Panc1 (cell line): ENCODE measurements at places on chromosomes 3 and 15. TPM values are rescaled to one million over a fixed set of nuclear protein-coding genes. Genes with fewer than 3 reads are reported as not detected.

DNA sequence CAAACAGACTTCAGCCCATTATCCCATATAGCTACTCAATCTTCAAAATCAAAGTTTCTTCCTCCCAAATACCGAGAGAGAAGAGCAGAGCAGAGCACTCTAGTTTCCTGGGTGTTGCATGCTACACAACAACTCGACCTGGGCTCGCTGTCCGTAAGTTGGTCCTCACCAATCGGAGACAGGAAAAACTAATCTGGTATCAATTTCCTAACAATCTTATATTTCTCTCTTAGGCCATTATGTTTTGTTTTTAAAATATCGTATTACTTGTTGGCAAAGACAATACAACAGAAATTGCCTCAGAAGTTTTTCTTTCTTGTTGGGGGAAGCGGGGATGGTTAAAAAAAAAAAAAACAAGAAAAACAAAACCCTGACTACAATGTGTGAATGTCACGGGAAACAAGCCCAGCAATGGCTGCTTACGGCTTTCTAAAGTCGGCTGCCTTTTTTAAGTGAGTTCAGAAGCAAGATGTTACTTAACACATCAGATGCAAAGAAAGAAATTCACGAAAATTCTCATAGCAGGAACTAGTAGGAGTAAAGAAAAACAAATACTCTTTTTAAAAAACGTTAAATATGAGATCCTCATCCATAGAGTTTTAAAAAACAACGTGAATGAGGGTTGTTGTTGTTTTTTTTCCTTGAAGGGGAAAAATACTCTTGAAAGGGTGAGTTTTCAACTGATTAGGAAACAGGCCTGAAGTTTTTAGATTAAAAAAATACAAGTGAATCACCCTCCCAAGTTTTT lies 1.9 kb downstream of the VGLL4 start:
- H3K36me3 ChIP-seq, result no peaks in the 10 kb centered on the region; the same call in none of the 2 replicates
- no peaks in the 10 kb centered on the region for H3K27me3 ChIP-seq
- H3K27ac ChIP-seq, result peak overlapping the region; percentile 99
- H3K4me3 ChIP-seq, result peak overlapping the region; percentile 86
- DNase-seq, result no peak

DNA sequence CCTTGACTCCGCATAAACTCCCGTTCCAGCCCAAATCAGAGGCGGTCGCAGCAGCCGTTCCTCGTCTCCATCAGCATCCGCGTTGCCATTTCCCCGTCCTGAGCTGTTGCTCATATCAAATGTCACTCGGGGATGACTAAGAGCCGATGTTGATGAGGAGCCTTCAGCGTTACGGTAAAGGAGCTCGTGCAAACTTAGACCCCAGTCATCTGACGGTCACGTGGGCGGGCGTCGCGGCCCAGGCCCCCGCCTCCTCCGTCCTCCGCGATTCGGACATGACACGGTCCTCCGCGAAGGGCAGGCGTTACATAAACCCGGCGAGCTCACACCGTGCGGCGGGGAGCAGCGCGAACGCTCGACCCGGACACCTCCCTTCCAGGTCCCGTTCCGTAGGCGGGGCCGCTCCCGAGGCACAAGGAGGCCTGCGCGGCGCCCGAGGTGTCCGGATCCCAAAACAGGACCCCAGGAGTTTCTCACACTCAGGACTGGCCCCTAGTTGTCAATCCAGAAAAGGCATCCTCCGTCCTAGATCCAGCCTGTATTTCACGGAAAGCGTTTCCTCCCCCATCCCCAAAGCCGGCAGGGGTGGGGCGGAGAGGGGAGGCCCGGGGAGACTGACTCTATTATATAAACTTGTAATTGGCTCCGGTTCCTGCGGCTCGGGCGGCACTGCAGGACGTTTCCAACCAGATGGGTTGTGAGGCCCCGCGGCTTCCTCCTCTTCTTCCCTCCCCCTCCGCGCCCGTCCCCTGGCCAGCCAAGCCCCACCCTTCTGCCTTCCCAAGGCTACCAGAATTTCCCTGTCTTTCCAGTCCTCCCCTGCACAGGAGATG lies 100.0 kb upstream of the IGF1R start:
- H3K27me3 ChIP-seq, result no peaks in the 10 kb centered on the region; the same call in 1 of the 2 replicates
- H3K27ac ChIP-seq, result peak overlapping the region; percentile 78
- peak; percentile 22 for DNase-seq
- peak overlapping the region; percentile 61 for H3K4me3 ChIP-seq

DNA sequence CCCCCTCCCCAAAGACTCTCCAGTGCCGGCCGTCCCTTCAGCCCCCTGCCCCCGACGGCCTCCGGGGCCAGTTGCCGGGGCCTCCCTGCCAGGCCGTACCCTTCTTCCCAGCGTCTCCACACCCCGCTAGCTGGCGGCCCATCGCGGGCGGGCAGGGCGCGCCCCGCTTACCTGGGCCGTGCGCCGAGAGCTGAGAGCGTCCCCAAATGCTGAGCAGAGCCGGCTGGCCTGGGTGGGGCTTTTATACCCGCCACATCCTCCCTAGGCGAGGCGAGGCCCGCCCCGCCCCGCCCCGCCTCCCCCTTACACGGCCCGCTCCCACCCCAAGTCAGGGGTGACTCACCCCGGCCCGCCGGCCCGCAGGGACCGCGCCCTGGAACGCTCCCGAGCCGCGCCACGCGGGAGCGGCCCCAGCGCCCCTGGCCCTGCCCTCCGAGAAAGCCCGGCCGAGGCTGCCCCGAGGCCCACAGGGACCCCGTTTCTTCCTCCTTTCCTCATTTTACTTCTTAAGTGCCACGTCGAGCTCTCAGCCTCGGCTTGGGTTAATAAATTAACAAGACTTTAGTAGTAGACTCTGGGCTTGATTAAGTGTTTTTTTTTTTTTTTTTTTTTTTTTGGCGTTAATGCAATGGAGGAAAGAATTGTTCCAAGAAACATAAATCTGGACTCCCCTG lies at the start of gene ANXA2:
Gene ANXA2, minus strand, starts transcription at position 215 of the 674 bp plus-strand sequence. CDS start 11,911 bp downstream, outside the sequence.
- peaks cover 21% of the 10 kb centered on the region for H3K36me3 ChIP-seq
- no peaks in the 10 kb centered on the region for H3K27me3 ChIP-seq
- peaks cover 56% of the 10 kb centered on the region for H3K4me1 ChIP-seq
- H3K27ac ChIP-seq, result peak within 1 kb of the TSS; percentile 100
- DNase-seq, result no peak

Gene MINDY4B
- total RNA-seq, result not detected

GRCh38 chr3:143408771-143409170 lies 289.2 kb downstream of the CHST2 start:
- H3K4me3 ChIP-seq, result no peak overlapping the region
- no peaks in the 10 kb centered on the region for H3K36me3 ChIP-seq
- H3K27ac ChIP-seq, result no peak overlapping the region
- DNase-seq, result no peak
- no peaks in the 10 kb centered on the region for H3K4me1 ChIP-seq
- no peaks in the 10 kb centered on the region for H3K27me3 ChIP-seq

- no peak overlapping the region for H3K27ac ChIP-seq
- DNase-seq, result no peak
- H3K4me3 ChIP-seq, result no peak overlapping the region
- H3K36me3 ChIP-seq, result no peaks in the 10 kb centered on the region
Observed at GRCh38 chr3:52982839-52983238, 63.0 kb downstream of the SFMBT1 start.

- DNase-seq, result no peak
- no peaks in the 10 kb centered on the region for H3K36me3 ChIP-seq
- no peak overlapping the region for H3K4me3 ChIP-seq
Observed at GRCh38 chr15:92155934-92156333, 237.7 kb upstream of the ST8SIA2 start.

Gene FGD5
- 0.77 TPM for total RNA-seq

DNA sequence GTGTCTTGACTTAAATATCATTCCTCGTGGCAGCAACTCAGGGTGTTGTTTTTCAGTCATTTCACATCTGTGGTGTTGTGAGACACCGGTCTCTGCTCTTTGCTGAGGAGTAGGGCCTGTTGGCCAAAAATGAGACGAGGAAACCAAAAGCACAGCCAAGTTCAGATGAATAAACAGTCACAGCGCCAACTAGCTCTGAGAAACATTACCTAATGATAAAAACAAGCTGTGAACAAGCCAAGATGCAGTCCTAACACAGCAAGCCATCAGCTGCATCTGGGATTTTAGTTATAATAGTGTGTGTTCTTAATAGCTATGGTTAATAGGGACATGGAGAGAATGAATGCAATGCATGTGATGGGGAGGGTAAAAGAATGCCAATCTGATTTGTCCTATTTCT lies 843.4 kb upstream of the DPPA4 start:
- H3K4me3 ChIP-seq, result no peak overlapping the region
- DNase-seq, result no peak
- no peaks in the 10 kb centered on the region; the same call in 1 of the 2 replicates for H3K36me3 ChIP-seq
- H3K4me1 ChIP-seq, result no peaks in the 10 kb centered on the region
- H3K27me3 ChIP-seq, result no peaks in the 10 kb centered on the region

DNA sequence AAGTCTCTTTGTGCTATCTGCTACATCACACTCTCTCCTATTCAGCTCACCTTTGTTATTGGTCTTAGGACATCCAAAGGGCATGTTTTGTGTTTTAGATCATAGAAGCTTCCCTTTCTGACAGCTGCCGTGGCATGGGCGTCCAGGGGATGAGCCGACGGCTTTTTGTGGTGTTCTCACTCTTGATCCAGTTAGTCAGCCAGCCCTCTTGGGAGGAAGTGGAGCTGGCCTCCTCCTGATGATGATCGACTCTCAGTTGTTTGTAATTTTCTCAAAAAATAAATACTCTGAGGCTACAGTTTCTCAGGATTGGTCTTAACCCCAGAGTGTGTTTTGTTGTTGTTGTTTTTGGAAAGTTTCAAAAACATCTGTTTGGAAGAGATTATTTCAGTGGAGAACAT lies 34.4 kb downstream of the BOC start:
- no peaks in the 10 kb centered on the region for H3K4me1 ChIP-seq
- H3K27me3 ChIP-seq, result peaks cover 4% of the 10 kb centered on the region; the same call in 1 of the 2 replicates
- H3K4me3 ChIP-seq, result no peak overlapping the region

GRCh38 chr3:14451844-14452739 lies 49.7 kb downstream of the SLC6A6 start:
- H3K27ac ChIP-seq, result peak overlapping the region; percentile 74
- H3K4me1 ChIP-seq, result peaks cover 48% of the 10 kb centered on the region
- no peak for DNase-seq
- H3K4me3 ChIP-seq, result no peak overlapping the region
- H3K36me3 ChIP-seq, result no peaks in the 10 kb centered on the region; the same call in none of the 2 replicates

Gene FEZF2
- not detected for total RNA-seq

Gene RLBP1
- total RNA-seq, result not detected

- DNase-seq, result no peak
- no peaks in the 10 kb centered on the region for H3K27me3 ChIP-seq
- no peaks in the 10 kb centered on the region for H3K4me1 ChIP-seq
- no peaks in the 10 kb centered on the region for H3K36me3 ChIP-seq
Observed at GRCh38 chr15:92001307-92001706, 147.8 kb downstream of the SLCO3A1 start.

Gene GUCA1C
- total RNA-seq, result not detected

- H3K27ac ChIP-seq, result no peak overlapping the region
- H3K36me3 ChIP-seq, result no peaks in the 10 kb centered on the region
- H3K27me3 ChIP-seq, result no peaks in the 10 kb centered on the region
- no peak overlapping the region for H3K4me3 ChIP-seq
Observed at GRCh38 chr15:40477642-40478327, 7.0 kb downstream of the CHST14 start.

Gene TF
- total RNA-seq, result 9.5 TPM

Gene TTLL3
- total RNA-seq, result 15.7 TPM

DNA sequence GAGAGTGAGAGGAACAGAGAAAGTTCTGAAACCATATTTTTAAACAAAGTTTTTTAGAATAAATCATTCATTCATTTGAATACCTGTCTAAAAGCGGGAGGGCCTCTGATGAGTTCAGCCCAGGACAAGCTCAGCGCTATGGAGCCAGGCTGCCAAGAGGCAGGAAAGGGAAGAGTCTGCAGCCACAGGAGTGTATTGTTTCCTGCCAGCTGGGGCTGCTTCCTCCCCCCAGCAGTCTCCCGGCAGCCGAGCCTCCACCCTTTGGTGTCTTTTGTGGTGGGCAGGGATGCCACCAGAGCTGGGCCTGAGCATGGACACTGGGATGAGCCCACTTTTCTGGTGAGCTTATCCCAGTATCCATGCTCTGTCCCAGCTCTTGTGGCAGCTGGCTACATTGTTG lies 199.5 kb upstream of the TPRG1 start:
- H3K36me3 ChIP-seq, result no peaks in the 10 kb centered on the region
- H3K4me3 ChIP-seq, result no peak overlapping the region
- peaks cover 14% of the 10 kb centered on the region; the same call in 1 of the 2 replicates for H3K27me3 ChIP-seq
- DNase-seq, result no peak
- no peaks in the 10 kb centered on the region for H3K4me1 ChIP-seq
- H3K27ac ChIP-seq, result no peak overlapping the region

GRCh38 chr3:55626279-55626665 lies 139.2 kb upstream of the WNT5A start:
- DNase-seq, result no peak
- H3K27me3 ChIP-seq, result no peaks in the 10 kb centered on the region
- H3K4me1 ChIP-seq, result no peaks in the 10 kb centered on the region
- H3K36me3 ChIP-seq, result no peaks in the 10 kb centered on the region

DNA sequence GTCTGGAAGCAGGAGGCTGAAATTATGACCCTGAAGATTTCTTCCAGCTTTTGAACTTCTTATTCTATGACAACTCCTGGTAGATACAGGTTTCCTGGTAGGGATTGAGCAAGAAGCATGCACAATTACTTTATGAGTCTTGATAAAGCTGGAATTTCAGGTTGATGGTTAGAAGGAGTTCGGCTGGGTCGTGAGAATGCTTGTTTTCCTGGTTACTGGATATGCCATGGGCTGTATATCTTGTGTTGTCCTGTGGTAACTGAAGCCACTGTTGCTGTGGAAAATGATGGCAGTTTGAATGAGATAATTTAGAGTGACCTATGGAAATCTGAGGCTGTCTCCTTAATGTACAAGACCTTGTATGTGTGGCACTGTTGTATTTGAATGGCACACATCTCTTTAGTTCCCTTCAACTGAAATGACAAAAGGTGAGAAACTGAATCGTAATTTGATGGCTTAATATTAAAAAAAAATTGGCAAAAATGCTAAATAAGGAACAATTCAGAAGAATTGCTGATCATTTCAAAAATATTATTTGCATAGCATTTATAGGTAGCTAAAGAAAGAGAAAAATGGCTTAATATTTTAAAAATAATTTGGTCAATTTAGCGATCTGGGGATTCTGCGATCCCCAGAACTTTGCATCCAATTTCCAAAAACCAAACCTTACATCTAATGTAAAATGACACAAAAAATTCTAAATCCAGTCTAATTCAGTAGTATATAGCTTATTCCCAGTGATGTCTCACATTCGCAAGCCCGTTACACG lies 1.1 kb upstream of the UBE2E1 start:
- H3K36me3 ChIP-seq, result peaks cover 3% of the 10 kb centered on the region; the same call in 1 of the 2 replicates
- peaks cover 27% of the 10 kb centered on the region for H3K4me1 ChIP-seq
- H3K27ac ChIP-seq, result peak overlapping the region; percentile 88; the same call in 1 of the 2 replicates

Gene PIGZ
- 6.3 TPM for total RNA-seq

- H3K36me3 ChIP-seq, result no peaks in the 10 kb centered on the region
- H3K27me3 ChIP-seq, result no peaks in the 10 kb centered on the region
- no peak for DNase-seq
- no peak overlapping the region for H3K4me3 ChIP-seq
- no peaks in the 10 kb centered on the region for H3K4me1 ChIP-seq
- H3K27ac ChIP-seq, result no peak overlapping the region
Observed at GRCh38 chr15:39313467-39313866, 267.4 kb upstream of the THBS1 start.

- no peaks in the 10 kb centered on the region for H3K27me3 ChIP-seq
- peaks cover 19% of the 10 kb centered on the region; the same call in 1 of the 2 replicates for H3K36me3 ChIP-seq
- no peaks in the 10 kb centered on the region for H3K4me1 ChIP-seq
- no peak overlapping the region for H3K4me3 ChIP-seq
- H3K27ac ChIP-seq, result no peak overlapping the region
Observed at GRCh38 chr3:170387950-170388349, 30.4 kb downstream of the SKIL start.
